Activated B cell treated with CpG ODN at 0.5 μM for 24 hours (primary cell): ENCODE measurements at places on chromosomes 3 and 15.

DNA sequence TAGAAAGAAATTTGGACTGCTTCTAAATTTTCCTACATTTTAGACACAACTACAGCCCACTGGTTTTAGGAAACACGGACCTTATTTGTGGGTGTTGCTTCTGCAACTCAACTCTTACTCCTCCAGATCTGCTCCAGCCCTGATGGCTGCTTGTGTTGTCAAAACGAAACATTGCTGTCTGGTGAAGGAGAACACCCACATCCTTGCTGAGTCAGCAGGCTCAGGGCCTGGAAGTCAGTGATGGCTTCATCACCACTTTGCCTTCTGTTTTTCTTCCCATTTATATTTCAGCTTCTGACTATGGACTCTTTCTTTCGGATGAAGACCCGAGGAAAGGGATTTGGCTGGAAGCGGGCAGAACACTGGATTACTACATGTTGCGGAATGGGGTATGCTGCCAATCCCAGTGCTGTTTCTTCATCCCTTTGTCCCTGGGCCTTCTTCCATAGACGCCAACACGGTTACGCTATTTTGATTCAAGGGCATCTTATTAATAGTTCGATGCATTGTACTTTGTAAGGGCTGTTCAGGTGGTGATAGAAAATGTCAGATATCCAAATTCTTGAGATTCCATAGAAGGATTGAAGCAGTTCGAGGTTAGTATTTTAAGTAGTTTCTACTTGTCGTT is 392.6 kb upstream of the TPM1 start:
- no peak for DNase-seq

DNA sequence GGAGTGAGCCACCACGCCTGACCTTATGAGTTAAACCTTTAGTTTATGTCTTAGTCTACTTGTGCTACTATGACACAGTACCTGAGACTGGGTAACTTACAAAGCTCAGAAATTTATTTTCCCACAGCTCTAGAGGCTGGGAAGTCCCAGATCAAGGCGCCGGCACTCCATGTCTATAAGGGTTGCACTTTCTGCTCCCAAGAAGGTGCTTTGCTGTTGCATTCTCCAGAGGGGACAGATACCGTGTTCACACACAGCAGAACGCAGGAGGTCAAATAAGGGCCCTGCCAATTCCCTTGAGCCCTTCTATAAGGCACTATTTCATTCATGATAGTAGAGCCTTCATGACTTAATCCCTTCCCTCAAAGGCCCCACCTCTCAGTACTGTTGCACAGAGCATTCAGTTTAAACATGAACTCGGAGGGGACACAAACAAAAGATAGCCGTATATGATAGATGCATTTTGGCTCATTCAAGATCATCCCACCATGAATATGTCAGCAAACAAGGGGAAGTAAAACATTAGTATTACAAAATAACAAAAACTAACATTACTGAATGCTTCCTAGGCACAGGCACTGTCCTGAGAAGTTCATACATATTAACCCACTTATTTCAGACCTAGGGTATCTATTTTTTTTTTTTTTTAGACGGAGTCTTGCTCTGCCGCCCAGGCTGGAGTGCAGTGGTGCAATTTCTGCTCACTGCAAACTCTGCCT is 26.5 kb downstream of the PLA1A start:
- DNase-seq, result no peak

DNA sequence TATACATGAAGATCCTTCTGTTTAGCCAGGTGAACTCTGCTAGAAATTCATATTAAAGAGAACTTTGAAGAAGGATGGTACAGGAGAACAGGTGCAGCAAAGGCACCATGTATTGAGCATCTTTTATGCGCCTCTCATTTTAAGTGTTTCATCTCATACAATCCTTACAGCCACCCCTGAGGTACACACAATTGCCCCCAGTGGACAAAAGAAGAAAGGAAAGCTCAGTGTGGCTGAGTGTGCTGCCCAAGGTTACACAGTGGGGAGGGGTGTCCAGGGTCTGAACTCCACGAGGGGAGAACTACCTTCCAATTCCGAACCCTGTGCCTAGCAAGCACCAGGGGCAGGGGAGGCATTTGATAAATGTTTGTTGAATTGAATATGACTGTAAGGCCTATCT is 98.6 kb downstream of the MECOM start:
- DNase-seq, result no peak

DNA sequence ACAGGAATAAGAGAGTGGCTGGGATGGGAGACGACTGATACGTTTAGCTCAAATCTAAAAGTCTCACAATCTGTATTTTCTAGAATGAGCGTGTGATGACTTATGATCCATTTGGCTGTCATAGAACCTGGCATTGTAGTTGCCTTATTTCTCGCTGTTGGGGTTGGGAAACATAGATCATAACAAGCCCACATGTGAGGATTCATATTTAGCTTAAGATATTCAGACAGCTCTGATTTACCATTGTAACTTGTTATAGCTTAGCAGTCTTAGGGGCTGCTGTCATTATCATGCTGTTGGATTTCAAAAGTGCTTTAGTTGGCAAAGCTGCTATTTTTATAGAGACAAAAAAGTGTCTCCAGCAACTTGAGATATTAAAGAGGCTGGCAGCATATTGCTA is 871.3 kb downstream of the ZPLD1 start:
- no peak for DNase-seq

DNA sequence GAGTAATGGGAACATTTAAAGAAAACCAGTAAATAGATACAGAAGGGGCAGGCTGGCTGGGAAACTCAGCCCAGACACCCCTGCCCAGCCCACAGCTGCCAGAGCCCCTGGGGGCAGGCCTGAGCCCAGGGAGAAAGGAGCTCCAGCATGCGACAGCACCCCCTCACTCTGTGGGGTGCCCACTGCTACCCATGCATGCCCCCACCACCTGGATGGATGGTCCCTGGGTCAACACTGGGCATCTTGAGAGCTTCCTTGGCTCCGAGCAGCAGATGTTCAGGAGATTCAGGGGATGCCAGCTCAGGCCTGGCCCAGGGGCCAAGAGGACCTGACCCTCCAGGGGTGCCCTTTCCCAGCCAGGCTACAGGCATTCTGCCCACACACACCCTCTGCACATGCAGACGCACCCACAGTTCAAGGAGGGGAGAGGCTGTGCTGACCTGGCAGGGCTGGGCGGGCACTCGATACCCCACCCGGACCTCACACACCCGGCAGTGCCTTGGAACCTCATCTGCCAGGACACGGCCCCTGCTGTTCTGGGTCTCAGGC is 31.5 kb downstream of the PTH1R start:
- DNase-seq, result no peak

- no peak for DNase-seq
These were observed 115.0 kb upstream of the ABHD17C start for GRCh38 chr15:80580106-80580505.

DNA sequence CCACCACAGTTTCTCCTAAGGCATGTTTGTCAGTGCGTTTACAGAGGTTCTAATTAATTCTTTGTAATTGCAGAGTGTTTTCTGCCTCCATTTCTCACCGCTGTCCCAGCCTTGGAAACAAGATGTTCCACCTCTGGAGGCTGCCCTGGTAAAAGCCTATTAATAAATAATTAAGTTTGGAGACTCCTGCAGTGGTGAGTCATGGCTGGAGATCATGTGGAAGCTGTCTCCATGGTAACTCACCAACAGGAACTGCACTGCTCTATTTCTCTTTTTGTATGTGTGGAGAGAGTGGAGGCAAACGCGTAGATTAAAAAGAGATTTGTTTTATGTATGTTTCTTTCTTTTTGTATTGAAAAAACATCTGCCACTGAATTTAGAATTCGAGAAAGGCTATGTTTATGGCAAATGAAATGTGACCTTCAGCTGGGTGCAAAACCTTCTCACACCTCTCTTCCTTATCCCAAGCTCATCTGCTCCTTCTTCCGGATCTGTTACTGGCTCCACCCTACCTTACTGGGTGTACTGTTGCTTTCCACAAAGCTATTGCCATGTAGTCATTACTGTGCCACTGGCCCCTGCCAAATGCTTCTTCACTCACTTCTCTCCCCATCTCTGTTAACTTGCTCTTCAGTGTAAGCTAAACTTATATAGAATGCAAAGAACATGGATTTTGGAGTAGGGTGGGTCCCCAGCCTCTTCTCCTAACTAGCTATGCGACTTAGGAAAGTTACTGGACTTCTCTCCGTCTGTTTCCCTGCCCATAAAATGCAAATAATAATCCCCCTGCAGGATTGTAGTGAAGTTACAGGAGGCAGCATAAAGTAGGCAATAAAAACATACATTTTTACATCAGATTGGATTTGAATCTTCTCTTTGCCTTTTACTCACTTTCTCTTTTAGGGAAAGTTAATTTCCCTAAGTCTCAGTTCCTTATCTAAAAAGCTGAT is 778.5 kb downstream of the NTRK3 start:
- DNase-seq, result no peak

DNA sequence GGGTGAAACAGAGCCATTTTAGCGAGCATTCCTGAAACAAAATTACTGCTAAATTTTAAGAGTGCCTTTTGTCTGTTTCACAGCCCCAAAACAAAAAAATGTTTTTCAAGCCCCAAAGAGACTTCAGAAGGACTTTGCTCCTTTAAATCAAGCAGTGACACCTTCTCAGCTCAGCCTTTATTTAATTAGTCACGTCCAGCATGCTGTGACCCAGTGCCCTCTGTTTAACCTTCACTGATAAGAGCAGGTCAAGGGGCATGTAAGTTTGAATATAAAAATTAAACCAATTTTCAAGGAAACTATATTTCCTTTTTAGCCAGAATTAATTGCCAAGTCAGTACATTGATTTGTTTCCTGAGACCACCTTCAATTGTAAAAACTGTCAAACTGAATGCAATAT is 40.6 kb downstream of the ISL2 start:
- no peak for DNase-seq

- DNase-seq, result no peak
These were observed 414.7 kb downstream of the ZBTB20 start for GRCh38 chr3:114732353-114732752.

- DNase-seq, result no peak
These were observed 24.9 kb downstream of the CHAC1 start for GRCh38 chr15:40978141-40978540.
